WTC11 (cell line): ENCODE measurements at places on chromosomes 12 and 14.

GRCh38 chr14:34507459-34507858 is 32.0 kb downstream of the EAPP start:
- DNase-seq: no peak

DNA sequence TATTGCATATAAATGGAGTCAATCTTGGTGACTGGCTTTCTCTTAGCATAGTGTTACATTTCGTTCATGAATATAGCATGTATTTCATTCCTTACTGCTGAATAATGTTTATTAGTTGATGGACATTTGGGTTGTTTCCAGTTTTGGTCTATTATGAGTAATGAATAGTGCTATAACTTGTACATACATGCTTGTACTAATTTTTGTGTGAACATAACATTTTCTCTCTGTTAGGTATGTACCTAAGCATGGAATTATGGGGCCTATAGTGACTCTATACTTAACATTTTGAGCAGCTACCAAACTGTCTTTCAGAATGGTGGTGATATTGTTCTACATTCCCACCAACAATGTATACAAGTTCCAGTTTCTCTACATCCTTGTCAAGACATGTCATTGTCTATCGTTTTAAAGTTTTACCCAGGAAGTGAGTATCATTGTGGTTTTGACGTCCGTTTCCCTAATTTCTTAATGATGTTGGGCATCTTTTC is 23.1 kb downstream of the ATP2A2 start:
- DNase-seq: no peak

DNA sequence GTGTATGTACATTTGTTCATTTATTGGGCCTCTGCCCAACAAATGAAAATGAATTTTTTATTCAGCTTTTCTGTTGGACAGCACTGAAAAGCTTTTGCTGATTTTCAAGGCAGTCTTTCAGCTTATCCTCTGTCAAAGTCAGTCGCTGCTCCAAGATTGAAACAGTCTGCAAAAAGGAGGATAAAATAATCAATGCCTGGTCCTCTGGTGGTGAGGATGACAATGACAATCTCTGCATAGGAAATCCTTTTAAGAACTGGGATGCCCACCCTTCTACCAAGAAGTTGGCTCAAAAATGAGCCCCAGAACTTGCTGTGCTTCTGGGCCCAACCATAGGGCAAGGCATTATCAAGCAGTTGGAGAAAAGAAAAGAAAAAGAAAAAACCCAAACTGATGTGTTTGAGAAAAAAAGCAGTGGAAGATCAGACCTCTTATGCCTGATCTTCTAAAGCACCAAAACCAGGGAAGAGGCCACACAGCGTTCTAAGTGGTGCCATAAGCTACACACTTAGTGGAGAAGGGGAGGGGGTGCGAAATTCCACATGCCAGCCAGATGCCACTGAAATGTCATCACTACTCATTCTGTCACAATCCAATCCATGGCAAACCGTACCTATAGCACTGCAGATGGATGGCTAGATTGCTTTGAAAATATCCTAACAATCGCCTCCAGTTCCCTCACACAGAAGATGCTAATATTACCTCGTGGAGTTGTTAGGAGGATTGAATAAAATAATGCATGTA is 69.0 kb upstream of the DUSP6 start:
- DNase-seq: no peak

DNA sequence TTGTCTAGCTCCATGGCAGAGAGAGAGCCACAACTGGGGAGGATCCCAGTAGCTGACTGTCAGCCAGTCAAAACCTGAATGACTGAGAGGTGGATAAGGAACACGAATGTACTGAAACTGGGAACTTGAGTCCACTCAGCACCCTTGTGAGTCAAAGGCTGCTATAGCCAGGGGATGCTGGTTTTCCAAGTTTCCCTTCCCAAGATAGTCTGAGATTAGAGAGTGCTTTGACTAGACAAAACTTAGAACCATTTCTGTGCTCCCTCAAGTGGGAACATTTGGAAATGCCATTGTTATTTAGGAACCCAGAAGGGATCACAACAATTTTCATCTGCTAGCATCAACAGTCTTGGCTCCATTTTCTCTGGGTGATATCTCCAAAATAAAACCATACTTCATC is 4.0 kb downstream of the PRKAG1 start:
- no peak for DNase-seq

- no peak for DNase-seq
These were observed 4.2 kb upstream of the KLC1 start for GRCh38 chr14:103624860-103625259.

GRCh38 chr14:101887219-101887618 is 77.2 kb upstream of the DYNC1H1 start:
- DNase-seq: no peak

DNA sequence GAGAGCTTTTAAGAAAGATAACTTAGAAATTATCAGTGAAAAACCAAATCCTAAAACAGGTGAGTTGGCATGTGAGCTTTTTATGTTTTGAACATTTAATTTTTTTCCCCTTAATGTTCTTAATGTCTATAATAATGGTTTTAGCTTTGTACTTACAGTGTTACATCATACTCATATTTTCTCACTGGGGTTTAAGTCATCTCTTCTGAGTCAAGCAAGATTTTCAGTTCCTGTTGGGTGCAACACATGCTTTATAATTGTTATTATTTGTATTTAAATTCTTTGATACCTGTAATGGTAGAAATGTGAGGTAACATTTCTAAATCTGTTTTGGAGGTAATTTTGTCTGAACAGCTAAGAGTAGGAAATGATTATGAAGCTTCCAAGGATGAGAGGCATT is 113.0 kb downstream of the PLEKHA5 start:
- DNase-seq: no peak

GRCh38 chr12:89706551-89706950 is 2.1 kb downstream of the ATP2B1 start:
- no peak for DNase-seq

DNA sequence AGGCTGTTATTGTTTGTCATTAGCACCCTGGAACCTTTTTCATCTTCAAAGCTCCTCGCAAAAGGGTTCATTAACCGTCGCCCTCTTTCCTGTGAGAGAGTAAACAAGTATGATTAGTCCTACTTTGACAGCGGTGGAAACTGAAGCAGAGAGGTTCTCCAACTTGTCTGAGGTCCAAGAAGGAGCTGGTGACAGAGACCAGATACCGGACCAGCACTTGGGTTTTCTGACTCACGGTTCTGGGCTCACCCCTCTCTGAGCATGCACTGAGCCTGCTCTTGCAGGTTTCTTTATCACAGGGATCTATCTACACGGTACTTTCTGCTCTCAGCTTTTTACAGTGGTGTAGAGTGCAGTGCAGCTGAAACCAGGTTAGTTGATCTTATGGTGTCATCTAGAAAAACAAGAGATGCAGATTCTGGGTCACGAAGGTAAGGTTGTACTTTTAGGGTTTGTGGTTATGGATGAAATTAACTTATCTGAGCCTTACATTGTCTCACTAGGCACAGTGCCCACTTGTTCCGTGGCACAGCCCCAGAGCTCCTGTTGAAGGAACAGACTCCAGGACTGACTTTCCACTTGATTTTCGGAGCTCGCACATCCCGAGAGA is 62.1 kb downstream of the PPP2R5C start:
- no peak for DNase-seq

- peak; percentile 8 for DNase-seq
These were observed 1482.5 kb upstream of the TMEM132C start for GRCh38 chr12:126784328-126784921.

DNA sequence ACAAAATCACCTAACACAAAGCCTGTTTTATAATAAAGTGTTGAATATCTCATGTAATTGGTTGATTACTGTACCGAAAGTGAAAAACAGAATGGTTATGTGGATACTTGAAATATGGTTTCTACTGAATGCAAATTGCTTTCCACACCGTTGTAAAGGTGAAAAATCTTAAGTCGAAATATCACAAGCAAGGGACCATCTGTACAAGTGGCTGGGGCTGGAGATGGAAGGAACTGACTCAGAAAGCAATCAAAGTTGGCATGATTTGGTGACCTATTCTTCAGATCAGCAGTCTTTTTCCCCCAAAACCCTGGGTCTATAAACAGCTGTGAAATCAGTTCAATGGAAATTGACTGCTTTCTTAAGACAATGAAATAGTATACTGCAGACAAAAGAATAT is 3.6 kb downstream of the CBX5 start:
- DNase-seq: no peak

GRCh38 chr14:36738269-36738668 is 76.6 kb downstream of the PAX9 start:
- no peak for DNase-seq

- no peak for DNase-seq
These were observed 119.9 kb upstream of the NCOR2 start for GRCh38 chr12:124687174-124687902.

DNA sequence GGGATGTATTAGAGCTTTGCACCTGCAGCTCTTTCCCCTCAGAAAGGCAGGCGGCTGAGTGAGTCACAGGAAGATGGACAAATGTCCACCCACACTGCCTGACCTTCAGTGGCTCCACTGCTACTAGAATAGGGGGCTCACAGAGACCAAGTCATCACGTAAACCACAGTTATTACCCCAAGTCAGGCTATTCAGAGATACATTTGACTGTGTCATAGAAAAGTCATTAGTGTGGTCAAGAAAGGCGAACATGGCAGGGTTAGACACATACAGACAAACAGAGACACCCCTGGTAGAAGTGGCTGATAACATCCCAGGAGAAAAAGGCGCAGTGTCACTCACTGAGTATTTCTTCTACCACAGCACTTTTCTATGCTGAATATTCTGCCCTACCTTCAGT is 36.0 kb downstream of the GCH1 start:
- DNase-seq: no peak

DNA sequence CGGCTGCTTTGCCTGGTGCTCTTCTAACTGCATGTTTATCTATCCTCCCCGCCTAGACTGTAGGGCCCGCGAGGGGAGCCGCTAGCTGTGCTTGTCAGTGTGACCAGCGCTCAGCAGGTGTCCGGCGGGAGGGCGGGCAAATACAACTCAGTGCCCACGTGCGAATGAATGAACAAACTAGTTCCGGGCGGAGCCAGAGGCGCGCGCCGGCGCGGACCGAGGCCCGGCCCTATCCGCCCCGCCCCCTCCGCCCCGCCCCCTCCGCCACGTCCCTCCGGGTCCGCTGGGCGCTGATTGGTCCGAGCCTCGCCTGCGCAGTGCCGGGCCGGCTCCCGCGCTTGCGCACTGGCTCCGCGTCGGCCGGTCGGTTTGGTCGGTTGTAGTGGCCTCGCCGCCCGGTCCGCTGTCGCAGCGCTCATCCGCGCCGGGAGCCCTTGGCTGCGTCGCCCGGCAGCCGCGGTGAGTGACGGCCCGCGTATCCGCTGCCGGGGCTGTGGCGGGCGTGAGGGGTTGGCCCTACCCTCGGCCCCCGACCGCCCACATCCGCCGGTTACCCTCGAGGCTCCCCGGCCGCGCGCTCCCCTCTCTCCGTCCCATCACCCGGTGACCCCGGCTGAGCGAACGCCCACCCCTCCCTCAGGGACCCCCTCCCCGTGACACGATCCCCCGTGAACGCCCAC is 60.0 kb downstream of the DDX51 start:
- peak; percentile 96 for DNase-seq

DNA sequence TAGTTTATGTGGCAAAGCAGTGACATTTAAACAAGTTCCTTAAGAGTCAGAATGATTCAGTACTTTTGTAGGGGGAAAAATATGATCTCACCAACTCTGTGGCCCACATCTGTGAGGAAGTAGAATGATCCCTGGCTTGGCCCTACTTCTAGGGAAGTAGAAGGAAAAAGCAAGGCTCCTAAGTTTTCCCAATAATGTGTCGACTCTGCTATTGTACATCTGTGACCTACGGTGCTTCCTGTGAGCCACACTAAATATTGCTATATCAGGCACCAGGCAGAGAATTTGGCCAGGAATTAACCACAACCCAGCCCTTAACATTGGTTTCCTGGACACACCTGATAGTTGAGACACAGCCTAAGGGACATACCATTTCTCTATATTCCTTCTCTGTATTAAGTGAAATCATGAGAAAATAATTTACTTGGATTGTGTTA is 9.3 kb upstream of the NID2 start:
- DNase-seq: no peak

GRCh38 chr12:20187456-20187855 is 180.9 kb upstream of the PDE3A start:
- DNase-seq: no peak

GRCh38 chr14:31556191-31556590 is 5.0 kb upstream of the NUBPL start:
- no peak for DNase-seq

DNA sequence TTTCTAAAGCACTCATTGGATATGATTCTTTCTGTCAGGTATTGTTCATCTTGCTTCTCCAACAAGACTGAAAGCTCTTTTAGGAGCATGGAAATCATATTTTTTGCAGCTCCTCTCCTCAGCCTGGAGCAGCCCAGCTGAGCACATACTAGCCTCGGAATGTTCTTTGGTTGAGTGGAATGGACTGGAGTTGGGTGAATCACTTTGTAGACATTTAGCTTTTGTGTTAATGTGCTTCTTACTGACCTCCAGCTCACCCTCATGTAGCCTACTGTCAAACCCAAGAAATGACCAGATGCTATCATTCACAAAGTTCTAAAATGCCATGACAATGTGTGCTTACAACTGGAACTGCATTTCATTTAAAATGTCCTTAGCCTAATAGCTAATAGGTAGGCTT is 161.1 kb downstream of the NUAK1 start:
- no peak for DNase-seq

DNA sequence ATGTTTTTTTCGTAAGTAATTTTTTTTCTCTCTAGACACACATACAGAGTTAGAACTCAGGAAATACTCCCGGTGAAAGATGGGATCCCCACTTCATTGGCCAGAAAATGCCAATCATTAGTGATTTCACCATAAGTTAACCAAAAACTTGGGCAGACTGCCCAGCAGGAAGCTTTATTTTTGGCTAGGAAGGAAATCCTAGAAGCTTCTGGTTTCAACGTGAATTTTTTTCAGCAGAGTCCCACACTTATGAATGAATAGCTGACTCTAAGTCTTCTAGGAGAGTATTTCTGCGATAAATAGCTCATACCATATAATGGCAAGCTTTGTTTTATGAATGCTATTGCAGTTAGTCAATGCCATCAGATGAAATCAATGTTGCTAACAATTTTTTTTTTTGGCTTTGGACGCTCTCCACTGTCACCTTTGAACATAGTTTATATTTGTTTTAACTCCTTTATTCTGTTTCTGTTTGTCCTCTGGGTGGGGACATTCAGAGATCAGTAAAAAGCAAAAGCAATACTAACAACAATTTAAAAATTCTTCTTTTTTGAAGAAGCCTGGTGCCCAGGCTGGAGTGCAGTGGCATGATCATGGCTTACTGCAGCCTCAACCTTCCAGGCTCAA is 9.5 kb downstream of the PPP1CC start:
- no peak for DNase-seq

- no peak for DNase-seq
These were observed 282.9 kb downstream of the DUSP6 start for GRCh38 chr12:89069431-89069830.

- no peak for DNase-seq
These were observed 199.4 kb upstream of the LRIG3 start for GRCh38 chr12:59119676-59120075.

DNA sequence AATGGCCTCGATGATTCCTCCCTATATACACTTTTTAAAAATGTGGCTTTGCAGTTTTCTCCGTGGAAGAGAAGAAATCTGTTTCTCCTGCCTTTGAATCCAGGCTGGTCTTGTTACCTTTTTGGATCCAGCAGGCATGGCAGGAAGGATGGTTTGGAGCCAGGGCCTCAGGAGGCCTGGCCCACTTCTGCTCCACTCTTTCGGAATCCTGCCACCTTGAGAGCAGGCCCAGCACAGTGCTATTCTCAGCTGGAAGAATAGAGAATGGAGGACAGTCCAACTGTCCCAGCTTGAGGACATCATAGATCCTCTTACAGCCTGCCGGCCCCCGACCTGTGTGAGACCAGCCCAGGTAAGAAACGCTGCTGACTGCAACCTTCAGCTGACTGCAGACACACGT is 421.5 kb downstream of the FUT8 start:
- no peak for DNase-seq
